ENCODE measurements at places on chromosomes 7 and 10.

DNA sequence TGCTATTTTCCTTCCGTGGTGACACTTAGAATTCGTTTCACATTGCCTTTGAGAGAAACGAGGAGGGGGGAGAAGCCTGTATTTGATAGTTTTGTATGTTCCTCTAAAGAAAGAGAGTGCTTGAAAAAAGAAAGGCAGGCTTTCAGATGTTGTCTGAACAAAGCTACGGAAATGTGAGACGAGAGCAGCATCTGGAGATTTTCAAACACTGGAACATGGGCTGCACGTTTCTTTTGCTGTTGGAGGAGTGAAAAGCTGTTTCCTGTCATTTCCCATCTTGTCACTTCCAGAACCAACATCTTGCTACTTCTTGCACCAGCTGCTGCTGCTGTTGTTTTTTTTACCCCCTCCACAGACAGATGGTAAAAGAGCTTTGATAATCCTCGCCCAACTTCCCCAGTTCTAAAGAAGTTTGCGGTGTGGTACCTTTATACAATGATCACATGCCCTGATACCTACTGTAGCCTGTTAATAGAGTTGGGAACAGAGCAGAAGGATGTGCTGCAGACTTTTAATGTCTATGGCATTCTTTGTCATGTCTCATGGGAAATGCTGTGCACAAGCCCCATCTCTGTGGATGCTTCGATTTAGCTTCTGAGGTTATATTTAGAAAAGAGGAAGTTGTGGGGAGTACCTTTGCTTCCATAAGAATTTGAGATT is 408.1 kb downstream of the AUTS2 start:
- DNase-seq: no peak

- DNase-seq: peak; percentile 36
These were observed 159.5 kb upstream of the AGR3 start for GRCh38 chr7:17041324-17041723.

DNA sequence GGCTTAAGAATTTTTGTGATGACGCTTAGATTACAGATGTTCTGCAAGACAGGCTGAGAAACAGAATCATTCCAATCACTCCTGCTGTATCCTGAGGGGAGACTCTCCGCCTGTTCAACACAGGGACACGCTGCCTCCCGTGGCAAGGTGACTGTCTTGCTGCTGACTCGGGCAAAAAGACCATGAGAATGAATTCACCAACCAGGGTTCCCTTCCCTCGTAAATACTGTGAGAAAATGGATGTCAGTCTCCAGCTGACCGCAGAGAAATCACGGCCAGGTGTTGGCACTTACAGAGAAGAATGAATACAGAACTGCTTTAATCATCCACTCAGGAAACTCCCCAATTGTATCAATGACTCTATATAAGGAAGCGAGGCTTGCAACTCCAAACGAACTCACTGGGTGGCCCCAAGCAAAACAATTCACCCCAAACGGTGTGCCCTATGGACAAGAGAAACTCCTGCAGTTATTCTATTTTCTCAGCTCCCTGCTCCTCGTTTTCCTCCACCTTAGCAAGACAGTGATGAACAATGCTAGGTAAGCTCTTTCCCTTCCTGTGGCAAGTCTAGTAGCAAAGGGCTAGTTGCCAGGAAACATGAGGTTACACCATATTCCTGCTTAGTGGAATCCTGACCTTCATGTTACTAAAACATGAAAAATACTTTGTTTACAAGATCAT is 22.8 kb downstream of the GNA12 start:
- DNase-seq: no peak

GRCh38 chr7:26286157-26286556 is 5.5 kb upstream of the SNX10 start:
- no peak for DNase-seq

DNA sequence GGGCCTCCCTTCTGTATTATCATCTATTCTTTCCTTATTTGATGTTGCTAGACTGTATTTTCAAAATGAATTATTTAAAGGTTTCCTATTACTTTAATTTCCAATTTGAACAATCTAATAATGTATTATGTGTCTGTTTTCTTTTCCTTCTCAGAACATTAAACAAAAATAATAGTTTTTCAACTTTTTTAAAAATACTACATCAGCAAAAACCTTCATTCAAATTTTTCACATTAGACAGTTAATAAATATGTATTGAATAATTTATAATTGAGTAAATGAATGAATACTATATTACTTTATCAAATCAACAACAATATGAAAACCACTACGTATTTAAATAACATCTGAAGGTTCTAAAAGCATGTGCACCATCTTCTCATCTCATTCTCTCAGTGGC is 644.1 kb upstream of the SEMA3D start:
- no peak for DNase-seq

GRCh38 chr7:68770649-68771048 is 827.6 kb upstream of the AUTS2 start:
- no peak for DNase-seq

GRCh38 chr7:24965831-24966708 is 13.9 kb downstream of the OSBPL3 start:
- DNase-seq: peak; percentile 65

GRCh38 chr10:76911184-76911583 is 726.4 kb downstream of the KCNMA1 start:
- DNase-seq: no peak

Measured in activated CD4-positive, alpha-beta T cell treated with anti-CD3 and anti-CD28 coated beads, Interleukin-2, Interleukin-6, amounts not matched to agents 100 ng/mL and 50 ng/mL, durations not matched to agents 16 hours and 8 hours (primary cell).